ENCODE measurements at places on chromosomes 7 and 10.

DNA sequence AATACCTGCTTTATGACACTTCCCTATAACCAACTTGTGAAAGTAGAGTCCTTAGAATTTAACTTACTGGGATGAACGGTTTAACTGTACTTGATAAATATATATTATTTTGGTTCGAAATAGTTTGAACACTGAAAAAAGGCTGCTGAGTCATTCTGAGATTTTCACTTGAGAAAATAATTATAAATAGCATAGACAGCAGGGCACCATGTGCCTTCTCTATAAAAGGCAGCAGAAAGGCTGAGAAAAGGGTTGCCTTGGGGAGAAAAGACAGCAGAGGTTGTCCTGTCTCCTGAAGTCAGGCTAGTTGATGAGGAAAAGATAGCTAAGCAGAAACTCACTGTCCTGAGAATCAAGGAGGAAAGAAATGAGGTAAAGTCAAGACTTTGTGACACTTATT is 92.4 kb downstream of the CTTNBP2 start:
- no peak for DNase-seq

DNA sequence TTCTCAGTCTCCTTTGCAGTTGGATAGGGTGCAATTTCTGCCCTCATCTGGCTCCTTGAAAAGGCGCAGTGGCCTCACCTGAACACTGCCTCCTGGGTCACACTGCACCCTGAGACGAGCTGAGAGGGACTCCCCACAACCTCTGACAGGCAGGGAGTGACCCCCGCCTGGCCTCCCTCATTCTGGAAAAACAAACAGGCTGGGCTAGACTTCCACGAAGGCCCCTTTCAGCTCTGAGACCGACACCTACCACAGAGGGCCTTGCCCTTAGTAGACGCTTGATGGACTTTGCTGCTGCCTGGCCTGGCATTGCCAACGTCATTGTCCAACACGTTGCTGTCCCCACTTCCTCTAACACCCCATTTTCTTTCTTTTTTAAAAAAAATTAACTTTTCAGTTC is 8.6 kb downstream of the FAM241B start:
- DNase-seq: no peak

GRCh38 chr10:122588381-122588780 is 27.8 kb downstream of the DMBT1 start:
- no peak for DNase-seq

DNA sequence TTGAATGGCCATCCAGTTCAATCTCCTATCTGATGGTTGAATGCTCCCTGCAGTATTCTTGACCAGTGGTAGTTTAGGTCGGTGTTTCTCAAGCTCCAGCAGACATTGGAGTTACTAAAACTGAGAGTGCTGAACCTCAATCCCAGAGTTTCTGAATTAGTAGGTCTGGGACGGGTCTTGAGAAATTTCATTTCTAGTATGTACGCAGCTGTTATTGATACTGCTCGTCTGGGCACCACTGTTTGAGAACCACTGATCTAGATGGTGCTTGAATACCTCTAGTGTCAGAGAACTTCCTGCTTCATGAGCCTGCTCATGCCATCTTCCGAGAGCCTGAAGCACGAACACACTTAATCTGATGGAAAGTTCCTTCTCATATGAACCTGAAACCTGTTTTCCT is 99.4 kb upstream of the CREB5 start:
- DNase-seq: no peak

GRCh38 chr10:36624551-36625100 is 500.8 kb upstream of the ANKRD30A start:
- no peak for DNase-seq

- no peak for DNase-seq
Observed at GRCh38 chr10:93190372-93190771, 116.7 kb downstream of the CYP26A1 start.

DNA sequence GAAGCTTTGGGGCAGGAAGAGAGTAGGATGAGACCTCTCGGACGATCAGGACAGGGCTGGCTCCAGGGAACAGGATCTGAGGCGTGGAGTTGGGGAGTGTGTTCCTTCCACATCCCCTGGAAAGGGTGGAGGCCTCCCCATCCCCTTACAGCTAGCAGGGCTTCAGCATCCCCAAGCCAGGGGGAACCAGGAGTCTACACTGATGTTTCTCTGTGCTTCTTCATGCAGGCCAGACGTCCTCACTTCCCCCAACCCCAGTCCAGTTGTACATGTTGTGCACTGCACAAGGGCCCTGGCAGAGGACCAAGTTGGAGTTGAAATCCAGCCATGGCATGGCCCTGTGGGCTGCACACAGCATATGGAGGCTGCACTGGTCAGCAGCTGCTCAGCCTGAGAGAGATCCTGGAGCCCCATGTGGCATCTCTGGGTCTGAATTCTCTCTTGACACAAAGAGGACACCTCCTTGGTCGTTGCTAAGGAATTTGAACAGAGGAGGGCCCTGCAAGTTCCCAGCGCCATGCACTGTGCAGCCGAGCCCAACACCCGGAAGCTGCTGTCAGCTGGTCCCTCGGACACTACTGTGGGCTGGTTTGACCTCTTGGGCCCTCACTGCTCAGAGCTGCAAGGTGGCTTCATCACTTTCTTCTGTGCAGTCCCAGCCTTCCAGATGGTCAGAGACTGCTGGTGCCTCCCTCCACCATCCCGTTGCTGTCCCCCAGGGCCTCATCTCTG is 181.1 kb downstream of the DNAJB6 start:
- peak; percentile 39 for DNase-seq

- DNase-seq: no peak
Observed at GRCh38 chr10:3235395-3235794, 62.8 kb upstream of the PITRM1 start.

DNA sequence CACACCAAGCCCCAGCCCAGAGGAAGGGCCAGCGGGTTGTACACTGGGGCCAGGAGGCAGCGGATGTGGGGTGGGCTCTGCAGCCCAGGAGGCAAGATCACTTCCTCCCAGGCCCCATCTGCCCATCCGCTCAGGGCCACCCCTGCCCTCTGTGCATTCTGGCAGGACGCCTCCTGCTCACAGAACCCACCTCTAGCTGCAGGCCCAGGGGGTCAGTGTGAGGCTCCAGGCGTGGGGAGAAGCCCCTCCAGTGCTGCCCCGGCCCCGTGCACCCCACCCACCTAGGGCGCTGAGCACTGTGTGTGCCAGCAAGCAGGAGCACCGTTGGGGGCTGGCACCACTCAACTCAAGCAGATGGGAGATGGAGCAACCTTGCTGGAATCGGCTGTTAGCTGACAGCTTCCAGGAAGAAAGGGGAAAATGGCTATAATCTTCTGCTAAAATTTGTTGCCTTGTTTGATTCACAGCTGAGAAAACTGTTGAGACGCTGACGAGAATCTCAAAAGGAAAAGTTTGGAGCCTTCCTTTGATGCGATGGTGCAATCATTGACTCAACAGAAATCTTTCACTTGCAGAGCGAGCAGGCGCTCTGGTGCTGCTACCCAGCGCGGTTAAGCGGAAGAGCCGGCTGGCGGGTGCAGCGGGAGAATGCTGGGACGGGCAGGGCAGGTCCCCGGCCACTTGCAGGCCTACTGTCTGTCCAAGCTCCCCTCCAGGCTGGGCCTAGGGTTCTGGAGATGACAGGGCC is 276.1 kb downstream of the ELFN1 start:
- no peak for DNase-seq

DNA sequence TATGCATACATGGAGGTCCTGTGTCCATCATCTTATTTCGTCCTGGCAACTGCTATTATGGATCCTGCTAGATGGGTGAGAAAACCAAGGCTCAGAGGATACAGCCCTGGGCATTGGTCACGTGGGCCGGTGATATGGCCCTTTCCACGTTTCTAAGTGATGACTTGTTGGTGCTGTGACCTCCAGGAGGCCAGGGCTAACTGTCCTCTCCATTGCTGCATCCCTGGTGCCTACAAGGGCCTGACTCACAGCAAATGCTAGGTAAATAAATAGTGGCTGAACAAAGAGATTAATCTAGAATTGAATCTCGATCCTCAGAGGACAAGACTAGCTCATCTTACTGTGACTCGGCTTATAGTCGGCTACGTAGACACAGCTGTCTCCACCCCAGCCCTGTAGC is 78.6 kb downstream of the FAM53B start:
- no peak for DNase-seq

DNA sequence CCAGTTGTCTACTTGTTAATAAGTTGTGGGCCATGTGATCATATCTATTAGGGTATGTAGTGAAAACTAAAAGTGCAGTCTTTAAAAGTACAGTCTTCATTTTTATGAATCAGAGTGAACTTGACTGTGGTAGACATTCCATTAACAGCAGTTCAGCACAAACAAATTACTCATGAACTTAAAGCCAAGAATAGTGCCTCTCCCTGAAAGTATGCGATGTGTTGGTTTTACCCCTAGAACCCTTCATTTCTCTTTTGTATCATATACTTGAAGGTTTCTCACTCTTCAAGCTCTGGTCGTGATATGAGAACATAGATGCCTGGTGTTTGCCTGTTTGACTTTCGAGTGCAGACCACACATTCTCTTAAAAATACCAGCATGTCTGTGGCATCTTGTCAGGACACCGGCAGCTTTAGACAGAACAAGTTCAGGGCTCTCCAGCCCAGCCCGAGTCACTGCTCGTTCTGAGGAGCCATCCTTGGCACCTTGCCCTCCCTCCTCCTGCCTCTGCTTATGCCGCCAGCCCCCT is 159.3 kb downstream of the LCOR start:
- peak; percentile 35 for DNase-seq

DNA sequence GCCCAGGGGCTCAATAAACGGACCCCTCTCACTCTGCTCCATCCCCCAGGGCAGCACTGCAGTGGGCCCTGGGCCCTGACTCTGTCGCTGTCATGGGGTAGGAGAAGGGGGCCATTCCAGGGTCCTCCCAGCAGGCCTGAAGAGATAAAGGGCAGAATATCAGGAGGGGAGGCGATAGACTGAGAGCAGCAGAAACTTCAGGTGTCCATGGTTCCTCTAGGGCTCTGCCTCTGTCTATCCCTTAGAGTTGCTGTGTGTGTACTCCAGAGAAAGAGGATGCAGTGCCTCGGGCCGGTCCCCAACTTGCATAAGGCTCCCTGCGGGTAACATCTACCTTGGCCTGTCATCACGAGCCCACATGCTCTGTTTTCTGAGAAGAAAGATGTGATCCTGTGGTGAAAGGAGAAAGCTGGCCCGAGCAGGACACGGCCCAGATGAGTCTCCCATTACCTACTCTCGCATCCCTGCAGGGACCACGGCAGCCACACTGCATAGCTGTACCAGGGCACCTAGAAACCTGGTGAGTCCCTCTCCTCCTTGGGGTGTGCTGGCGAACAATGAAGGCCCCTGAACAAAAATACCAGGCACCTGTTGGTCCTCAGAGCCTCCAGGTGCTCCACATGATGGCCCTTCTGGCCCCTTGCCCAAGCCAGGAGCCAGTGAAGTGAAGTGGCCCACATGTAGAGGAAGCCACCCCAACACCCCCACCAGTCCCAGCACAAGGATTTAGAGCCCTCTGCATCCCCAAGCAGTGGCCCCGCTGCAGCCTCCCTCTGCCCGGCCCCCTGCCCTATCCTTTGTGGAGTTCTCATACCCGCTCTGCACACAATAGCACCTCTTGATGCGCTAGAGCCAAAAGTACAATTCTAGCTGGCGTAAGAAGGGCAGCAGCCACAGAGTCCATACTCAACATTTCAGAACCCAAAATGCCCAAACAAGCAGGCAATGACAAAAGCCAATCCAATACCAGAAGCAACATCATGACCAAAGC is 106.8 kb downstream of the ARHGAP22 start:
- no peak for DNase-seq

DNA sequence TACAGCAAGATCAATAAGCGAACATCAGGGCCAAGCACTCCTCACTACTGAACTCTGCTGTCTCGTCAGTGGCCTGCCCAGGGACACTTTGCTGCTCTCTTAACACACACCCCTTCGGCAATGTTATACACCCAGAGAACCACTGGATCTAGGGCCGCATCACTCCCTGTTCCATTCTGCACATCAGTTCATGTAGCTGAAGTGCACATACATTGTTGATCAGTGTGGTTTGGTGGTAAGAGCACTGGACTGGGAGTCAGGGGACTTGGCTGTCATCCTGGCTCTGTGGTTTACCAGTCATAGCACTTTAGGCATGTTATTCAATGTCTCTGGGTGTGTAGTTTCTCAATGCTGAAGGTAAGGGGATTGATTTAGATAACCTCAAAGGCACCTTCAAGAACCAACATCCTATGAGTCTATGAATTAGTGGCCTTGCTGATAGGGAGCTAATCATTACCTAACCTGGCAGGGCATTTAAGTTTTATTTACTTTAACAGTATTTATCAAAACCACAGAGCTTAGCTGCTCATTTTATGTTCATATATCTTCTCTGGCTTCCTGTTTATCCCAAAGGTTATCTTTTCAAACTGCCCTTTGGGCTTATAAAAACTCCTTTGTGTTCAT is 24.8 kb downstream of the DUSP5 start:
- no peak for DNase-seq

- DNase-seq: no peak
Observed at GRCh38 chr7:2465928-2466327, 10.3 kb downstream of the GRIFIN start.

GRCh38 chr10:97564776-97565175 is 7.8 kb upstream of the ANKRD2 start:
- DNase-seq: no peak

DNA sequence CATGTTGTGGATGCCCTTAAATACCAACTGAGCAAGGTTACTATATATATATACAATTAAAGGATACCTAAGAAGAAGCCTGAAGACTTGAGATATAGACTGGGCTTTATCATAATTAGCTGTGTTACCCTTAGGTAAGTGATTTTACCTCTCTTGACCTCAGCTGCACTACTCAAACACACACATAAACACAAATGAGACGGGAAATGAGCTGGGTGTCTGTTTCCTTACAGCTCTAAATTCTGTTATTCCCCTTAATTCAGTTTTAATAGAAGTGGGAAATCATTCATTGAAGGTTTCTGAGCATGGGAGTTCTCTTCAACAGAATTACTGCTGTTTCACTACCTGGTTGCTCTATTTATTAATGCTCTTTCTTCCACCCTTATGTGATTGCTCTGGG is 60.7 kb downstream of the GBF1 start:
- no peak for DNase-seq

GRCh38 chr7:45506059-45506458 is 68.1 kb upstream of the ADCY1 start:
- no peak for DNase-seq

GRCh38 chr10:115093286-115093775 is at the start of gene ATRNL1:
Gene ATRNL1, plus strand, starts transcription at chr10:115093365. Its CDS starts 386 bp downstream, at chr10:115093751.
- no peak for DNase-seq

GRCh38 chr7:143042159-143042789 is 9.9 kb upstream of the OR6V1 start:
- no peak for DNase-seq
